ENCODE measurements at places on chromosomes 3 and 15.

DNA sequence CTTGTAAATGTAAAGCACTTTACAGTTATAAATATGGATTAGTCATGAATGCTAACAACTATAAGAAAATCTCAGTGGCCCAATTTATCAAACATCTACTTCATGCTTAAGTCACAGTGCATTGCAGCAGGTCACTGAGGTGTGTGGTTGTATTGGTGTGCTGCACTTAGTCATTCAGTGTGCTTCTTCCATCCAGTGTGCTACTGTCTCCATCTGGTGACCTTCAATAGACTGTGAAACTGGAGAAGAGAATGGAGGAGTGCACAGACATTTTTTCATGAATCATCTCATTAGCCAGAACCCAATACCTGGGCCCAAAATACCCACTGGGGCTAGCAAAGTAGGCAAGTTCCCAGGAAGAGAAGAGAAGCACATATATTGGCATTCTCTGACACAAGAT, 199.6 kb downstream of the SHOX2 start:
- no peak for DNase-seq

DNA sequence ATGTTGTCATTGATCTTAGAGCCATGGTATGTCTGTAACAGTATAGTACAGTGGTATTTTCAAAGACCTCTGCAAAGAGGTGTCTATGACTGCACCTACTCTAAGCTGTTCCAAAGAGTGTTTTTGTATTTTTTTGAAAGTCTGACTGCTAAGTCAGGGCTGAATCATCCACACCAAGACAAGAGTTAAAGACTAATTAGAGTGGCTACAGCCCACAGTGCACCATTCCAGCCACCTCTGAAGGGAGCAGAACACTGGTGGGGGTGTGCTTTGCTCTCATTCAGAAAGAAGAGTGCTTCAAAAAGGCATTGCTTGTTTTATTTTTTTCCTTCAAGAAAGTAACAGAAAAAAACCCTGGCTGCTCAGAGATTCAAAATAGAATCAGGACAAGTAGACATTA, 301.4 kb downstream of the GABRG3 start:
- DNase-seq = no peak

DNA sequence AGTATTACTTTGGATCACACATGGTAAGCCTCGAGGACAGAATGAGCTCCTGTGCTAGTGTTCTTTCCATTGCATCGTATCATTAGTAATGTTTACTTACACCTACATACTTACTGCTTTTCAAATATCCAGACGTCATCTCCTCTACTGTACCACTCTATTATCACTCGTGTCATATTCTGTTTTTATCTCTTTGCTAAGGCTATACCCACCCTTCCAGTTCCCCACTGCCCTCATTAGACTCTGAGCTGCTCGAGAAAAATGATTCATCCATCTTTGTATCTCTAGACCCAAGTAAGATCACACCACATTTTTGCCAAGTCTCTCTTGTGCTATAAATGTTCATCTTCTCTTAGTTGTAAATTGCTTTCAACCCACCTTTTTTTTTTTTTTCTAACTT, 245.7 kb downstream of the TIGIT start:
- DNase-seq = no peak

DNA sequence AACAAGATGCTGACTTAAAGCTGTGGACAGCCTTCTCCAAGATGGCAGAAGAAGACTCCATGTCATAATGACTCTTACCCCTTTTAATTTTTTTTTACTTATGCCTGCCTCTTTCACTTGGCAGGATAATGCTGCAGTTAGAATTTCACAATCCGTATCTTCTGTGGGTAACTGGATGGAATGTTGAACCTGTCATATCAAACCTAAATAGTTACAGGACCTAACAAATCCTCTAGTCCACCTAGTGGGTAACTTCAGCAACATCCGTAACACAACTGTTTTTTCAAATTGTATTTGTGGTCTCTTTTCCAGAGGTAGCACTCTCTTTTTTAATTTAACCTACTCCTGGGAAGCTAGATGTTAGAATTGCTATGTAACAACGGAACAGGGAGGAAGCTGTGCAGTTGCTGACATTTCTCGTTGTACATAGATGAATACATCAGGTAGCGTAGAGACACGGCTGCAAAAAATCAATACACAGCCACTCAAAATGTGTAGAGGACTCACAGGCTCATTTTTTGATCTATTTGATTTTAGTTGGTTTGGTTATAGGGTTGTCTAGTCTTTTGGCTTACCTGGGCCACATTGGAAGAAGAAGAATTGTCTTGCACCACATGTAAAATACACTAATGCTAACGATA, 43.9 kb upstream of the TRPM1 start:
- DNase-seq = no peak

DNA sequence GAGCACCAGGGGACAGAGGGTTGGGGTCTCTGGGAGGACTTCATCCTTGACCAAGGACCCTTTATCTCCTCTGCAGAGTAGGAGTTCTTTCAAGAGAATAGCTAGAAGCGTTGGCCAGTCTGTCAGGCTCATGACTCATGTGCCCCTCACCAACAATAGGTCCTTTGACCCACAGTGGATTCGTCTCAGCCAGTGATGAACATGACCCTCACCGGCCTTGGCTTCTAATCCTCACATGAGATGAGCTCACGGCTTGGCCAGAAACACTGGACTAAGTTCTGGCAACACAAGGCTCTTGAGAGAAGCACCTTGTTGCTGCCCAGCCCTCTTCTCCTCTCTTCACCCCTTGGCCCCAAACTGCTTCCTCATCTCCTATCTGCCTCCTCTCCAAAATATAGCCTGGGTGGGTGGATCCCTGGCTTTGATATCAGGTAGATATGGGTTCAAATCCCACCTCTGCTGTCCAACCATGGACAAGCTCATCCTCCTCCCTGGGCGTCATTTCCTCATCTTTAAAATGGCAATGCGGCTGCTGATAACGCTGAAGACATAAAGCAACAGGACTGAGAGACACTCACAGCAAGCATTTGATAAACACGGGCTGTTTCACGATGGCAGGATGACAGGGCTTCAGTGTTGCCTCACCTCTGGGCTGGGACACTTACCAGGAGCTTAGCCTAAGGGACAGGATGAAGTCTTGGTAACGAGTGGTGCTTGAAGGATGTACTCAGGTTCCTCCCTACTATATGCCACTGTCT, 446.7 kb upstream of the PROK2 start:
- DNase-seq = no peak

- no peak for DNase-seq
Observed at GRCh38 chr3:169272532-169272931, 391.0 kb downstream of the MECOM start.

DNA sequence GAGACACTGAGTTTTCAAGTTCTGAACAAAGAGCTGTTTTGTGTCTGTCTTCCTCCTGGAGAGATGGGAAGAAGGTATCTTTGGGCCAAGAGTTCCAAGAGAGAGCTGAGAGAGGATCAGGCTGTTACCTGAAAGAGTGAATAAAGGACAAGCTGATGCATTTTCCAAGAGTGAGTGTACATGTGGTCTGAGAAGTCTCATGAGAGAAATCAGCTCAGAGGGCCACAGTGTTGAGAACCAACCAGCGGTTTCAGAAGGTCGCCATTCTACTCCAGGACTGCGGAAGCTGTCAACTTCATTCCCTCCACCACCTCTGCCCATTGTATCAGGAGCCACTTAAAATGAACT, 42.7 kb upstream of the PPP2R3A start:
- no peak for DNase-seq

- DNase-seq = no peak
Observed at GRCh38 chr3:190692256-190692655, 170.2 kb downstream of the GMNC start.

DNA sequence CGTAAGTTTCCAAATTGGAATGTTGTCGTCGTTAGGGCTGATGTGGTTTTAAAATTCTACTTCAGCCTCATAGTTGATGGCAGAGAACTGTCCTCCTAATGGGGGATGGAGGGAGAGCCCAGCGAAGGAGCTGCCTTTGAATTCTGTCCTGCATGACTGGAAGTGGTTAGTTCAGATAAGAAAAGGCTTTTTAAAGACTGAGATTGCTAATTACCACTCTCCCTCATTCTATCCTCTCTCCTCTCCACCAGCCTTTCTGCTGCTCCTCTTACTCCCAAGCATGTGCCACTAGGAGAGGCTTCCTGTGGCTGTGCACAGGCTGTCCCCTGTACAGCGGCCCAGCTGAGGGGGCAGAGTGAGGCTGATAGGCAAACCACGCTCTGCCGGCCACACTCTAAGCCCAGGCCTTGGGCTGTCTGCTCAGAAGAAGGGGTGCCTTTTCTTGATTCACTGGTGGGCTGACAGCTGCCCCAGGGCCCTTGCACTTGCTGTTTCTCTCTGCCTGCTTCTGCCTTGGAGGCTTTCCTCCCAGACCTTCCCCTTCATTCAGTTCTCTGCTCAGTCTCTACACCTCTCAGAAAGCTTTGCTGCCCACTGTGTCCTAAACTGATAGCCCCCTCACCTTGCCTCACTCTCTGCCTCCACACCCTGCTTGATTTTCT, 8.7 kb upstream of the PAQR9 start:
- no peak for DNase-seq

DNA sequence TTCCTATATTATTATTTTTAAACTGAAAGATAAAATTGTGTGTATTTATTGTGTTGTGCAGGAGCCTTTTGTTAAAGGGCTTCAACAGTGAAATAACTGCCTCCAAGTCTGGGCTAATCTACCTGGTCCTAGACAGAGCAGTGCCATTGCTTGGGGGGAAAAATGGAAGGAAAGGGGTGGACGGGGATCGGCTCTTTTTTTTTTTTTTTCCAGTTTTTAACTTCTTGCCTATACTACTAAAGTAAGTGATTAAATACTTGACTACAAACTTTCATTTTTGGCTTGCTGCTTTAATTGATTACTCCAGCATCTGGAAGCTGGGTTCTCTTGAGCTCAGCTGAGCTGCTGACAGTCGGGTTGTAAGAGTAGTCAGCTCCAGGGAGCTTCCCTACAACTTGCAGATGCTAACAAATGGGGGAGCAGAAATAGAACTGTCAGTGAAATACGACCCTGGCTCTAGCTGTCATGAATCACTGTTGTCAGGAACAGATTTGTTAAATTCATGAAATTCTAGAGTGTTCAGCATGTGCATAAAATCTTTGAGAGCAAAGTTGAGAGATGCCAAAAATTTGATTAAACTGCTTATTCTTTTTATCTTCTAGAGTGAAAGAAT, 276.7 kb downstream of the ROBO1 start:
- DNase-seq = no peak

DNA sequence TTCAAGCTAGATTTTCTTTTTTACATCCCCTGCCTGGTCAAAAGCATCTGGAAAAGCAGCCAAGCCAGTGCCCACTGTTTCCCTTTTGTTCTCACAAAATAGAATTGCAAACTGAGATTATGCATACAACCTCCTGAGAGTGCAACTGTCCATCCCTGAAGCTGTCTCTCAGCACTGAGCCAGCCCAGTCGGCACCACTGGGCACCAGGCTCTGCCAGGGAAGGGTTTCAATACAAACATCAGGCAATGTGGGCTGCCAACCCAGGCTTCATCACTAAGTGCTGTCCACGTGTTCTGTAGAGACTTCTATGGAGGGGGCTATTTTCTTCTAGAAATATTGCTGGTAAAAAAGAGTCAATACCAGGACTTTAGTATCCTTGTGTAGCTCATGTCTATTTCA, 356.3 kb upstream of the TBL1XR1 start:
- no peak for DNase-seq

DNA sequence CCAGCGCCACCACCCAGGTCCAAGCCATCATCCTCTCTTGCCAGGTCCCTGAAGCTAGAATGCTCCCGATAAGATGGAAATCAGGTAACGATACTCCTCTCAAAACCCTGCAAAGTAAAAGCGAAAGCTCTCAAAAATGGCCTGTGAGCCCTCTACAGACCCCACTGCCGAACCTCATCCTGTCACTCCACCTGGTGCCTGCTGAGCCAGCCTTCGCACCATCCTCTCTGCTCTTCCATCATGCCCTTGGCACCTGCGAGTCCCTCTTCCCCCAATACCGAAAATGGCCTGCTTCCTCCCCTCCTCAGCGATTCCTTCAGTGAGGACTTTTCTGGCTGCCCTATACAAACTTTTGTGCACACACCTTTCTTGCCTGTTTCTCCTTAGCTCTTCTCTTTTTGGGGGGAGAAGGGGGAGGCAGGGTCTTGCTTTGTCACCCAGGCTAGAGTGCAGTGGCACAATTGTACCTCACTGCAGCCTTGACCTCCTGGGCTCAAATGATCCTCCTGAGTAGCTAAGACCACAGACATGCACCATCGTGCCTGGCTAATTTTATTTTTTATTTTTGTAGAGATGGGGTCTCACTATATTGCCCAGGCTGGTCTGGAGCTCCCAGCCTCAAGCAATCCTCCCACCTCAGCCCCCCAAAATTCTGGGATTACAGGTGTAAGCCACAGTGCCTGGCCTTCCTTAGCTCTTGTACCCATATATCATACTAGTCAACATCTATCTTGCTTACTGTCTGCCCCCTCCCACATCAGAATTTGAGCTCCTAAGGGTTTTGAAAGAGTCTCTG, 3.0 kb downstream of the IDH2 start:
- no peak for DNase-seq

DNA sequence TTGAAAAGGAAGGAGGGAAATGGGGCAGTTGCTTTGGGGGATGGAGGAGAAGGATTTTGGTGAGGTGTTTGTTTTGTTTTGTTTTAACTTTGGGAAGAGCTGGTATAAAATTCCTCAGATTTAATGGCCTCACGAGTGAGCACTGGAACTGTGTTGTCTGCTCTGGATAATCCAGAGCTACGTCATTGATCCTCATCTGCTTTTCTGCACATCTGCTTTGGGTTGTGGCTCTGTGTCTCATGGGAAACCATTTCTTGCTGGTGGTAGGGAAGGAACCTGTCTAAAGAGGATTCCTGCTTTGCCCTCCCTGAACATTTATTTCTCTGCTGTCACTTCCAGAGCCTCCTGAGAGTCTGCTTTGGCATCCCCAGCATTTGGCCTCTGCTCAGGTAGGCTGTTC, 3.1 kb downstream of the SNRK start:
- DNase-seq = no peak

- DNase-seq = no peak
Observed at GRCh38 chr3:177538750-177539730, 341.8 kb upstream of the TBL1XR1 start.

DNA sequence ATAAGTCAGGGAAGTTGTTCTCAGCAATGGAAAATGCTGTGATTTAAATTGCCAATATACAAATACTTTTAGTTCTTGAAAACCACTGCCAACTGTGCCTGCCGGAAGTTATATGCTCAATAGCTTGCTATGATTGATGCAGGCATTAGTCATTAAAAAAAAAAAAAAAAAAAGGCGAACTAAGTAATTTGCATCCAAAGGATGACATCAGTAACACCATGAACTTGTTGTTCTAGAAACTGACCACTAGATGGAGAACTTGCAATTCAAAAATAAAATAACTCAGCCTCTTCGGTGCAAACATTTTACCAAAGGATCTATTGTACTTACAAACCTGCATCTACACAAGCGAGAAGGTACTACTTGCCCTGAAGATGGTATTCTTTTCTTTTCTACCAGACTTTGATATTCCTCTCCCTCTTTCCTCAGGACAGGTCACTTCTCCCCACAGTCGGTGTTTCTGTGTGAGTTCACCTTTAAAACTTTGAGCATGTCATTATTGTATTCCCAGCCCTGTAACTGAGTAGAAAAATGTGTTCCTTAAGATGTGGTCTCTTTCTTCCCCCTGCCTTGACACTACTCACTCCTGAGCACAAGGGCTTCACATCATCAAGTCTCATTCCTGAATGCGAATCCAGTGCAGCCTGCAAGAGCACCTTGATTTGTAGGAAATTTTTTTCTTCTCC, 115.0 kb upstream of the VEPH1 start:
- DNase-seq = peak; percentile 18

GRCh38 chr15:93823971-93824913, 407.1 kb upstream of the MCTP2 start:
- no peak for DNase-seq
